WTC11 (cell line): ENCODE measurements at places on chromosomes 4 and X.

DNA sequence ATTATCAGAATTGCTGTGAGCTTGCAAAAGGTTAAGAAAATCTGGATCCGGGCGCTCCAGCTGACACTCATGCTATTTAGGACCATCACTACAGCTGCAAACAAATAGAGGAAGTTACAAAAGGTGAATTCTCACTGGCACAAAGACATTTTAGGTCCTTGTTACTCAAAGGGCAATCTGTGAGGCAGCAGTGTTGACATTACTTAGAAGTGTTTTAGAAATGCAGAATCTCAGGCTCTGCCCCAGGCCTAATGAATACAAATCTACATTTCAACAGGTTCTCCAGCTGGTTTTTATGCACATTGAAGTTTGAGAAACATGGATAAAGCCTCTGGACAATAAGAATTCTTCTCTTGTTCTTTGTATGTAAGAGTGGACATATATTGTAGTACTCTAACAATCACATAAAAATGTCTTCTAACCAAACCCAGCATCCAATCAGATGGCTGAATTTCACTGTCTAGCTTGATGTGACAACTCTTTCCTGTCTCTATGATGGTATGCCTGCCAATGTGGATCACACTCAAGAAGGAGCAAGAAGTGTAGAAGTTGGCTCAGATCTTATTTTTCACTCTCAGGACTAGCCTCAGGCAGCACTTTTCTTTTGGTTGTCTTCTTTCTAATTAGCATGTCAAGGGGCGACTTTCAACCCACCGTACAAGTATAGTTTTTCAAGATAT, 18.8 kb downstream of the SLC7A11 start:
- H3K27me3 ChIP-seq, result no peaks in the 10 kb centered on the region
- H3K4me3 ChIP-seq, result peak overlapping the region; percentile 20
- H3K36me3 ChIP-seq, result peaks cover 9% of the 10 kb centered on the region; the same call in 1 of the 2 replicates
- no peak for DNase-seq
- H3K4me1 ChIP-seq, result peaks cover 60% of the 10 kb centered on the region

- H3K27me3 ChIP-seq, result peaks cover 8% of the 10 kb centered on the region; the same call in 1 of the 2 replicates
- DNase-seq, result peak; percentile 20
- H3K36me3 ChIP-seq, result no peaks in the 10 kb centered on the region
- peaks cover 32% of the 10 kb centered on the region for H3K4me1 ChIP-seq
- no peak overlapping the region for H3K27ac ChIP-seq
- H3K4me3 ChIP-seq, result peak overlapping the region; percentile 64
Observed at GRCh38 chrX:68685685-68686084, 38.2 kb downstream of the STARD8 start.

DNA sequence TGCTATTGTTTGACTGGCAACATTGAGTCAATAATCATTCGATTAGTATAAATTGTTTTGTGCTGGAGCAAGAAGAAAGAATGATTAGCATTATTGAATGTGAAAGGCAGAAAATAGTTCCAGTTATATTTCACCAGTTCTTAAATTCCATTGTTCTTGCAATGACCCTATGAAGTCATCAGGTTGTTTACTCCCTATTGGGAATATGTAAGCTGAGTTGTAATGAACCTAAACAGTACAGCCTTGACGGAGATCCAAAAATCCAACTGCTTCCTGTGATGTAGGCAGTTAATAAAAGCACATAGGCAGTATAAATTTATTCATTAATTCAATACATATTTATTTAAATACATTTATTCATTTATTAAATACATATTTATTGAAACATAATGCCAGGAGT, 947.5 kb downstream of the PCDH7 start:
- H3K36me3 ChIP-seq, result no peaks in the 10 kb centered on the region
- H3K27me3 ChIP-seq, result no peaks in the 10 kb centered on the region
- H3K27ac ChIP-seq, result no peak overlapping the region
- H3K4me1 ChIP-seq, result peaks cover 6% of the 10 kb centered on the region

- no peak overlapping the region for H3K27ac ChIP-seq
- H3K4me1 ChIP-seq, result no peaks in the 10 kb centered on the region
- H3K27me3 ChIP-seq, result no peaks in the 10 kb centered on the region
- no peak overlapping the region for H3K4me3 ChIP-seq
- H3K36me3 ChIP-seq, result peaks cover 18% of the 10 kb centered on the region
- DNase-seq, result no peak
Observed at GRCh38 chr4:78863991-78864390, 75.2 kb downstream of the PAQR3 start.

DNA sequence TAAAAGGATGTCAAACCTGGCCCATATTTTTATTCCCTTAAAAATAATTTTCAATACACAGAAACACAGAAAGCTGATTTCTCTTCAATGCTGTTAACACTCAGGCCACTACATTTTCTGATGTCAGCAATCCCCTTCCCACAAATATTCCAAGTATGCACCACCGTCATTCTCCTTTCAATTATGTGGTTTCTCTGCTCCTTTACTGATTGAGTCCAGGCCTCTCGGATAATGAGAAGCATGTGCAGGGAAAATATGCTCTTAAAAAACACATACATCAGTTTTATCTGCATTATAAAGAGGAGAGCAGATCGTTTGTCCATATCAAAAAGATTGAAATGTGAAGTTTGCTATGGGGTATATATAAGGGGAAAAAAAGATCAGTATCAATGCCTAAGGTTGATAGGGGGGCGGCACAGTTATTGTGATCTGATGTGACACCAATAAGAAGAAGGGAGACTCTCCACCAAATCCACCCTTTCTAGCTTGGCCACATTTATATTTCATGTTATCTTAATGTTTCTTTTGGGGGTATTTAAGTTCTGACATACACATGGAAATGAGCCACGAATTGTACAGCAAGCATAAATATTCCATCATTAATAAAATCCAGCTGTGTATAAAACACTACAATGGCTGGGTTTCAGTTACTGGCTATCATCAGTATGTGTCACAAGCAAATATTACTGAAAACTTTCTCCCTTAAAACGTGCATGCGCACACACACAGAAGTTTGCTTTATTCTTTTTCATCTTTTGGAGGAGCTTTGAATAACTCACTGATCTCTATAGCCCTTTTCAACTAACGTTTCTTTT, 6.4 kb downstream of the AMOT start:
- H3K36me3 ChIP-seq, result no peaks in the 10 kb centered on the region
- peaks cover 20% of the 10 kb centered on the region for H3K4me1 ChIP-seq
- H3K27me3 ChIP-seq, result peaks cover 31% of the 10 kb centered on the region
- H3K4me3 ChIP-seq, result no peak overlapping the region

DNA sequence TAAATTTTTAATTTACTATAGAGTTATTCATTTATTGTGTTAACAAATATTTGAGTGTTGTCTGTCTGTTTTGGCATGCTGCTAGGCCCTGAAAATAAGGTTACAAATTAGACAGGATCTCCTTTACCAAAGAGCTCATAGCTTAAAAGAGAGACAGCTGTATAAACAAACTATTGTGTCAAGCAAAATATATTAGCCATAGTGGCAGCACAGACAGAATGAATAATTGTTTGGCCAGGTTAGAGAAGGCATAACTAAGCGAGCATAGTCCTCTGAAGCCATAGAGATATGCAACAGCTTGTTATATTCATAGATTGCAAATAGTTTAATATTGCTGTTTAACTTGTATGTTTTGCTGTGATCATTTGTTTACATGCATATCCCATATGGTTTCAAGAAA, 66.7 kb upstream of the NDUFC1 start:
- no peak overlapping the region for H3K27ac ChIP-seq
- H3K4me1 ChIP-seq, result no peaks in the 10 kb centered on the region
- DNase-seq, result no peak
- H3K4me3 ChIP-seq, result no peak overlapping the region

GRCh38 chr4:104930298-104930697, 216.4 kb upstream of the TET2 start:
- no peak overlapping the region for H3K4me3 ChIP-seq
- H3K27ac ChIP-seq, result no peak overlapping the region

- DNase-seq, result no peak
- no peaks in the 10 kb centered on the region for H3K36me3 ChIP-seq
- H3K4me3 ChIP-seq, result no peak overlapping the region
- H3K27ac ChIP-seq, result no peak overlapping the region
- peaks cover 28% of the 10 kb centered on the region for H3K27me3 ChIP-seq
- H3K4me1 ChIP-seq, result peaks cover 12% of the 10 kb centered on the region
Observed at GRCh38 chr4:154329268-154329868, 162.2 kb downstream of the DCHS2 start.

- H3K36me3 ChIP-seq, result peaks cover 15% of the 10 kb centered on the region
- no peak overlapping the region for H3K4me3 ChIP-seq
- H3K4me1 ChIP-seq, result peaks cover 21% of the 10 kb centered on the region
- H3K27ac ChIP-seq, result no peak overlapping the region
Observed at GRCh38 chr4:25976780-25977179, 62.8 kb downstream of the SMIM20 start.
